GM04504 (cell line): ENCODE measurements at places on chromosomes 3 and 15.

- no peak for DNase-seq
Measured at GRCh38 chr15:65641768-65642475, 20.2 kb downstream of the SLC24A1 start.

GRCh38 chr3:187522293-187522692 lies 147.9 kb downstream of the SST start:
- DNase-seq = no peak

DNA sequence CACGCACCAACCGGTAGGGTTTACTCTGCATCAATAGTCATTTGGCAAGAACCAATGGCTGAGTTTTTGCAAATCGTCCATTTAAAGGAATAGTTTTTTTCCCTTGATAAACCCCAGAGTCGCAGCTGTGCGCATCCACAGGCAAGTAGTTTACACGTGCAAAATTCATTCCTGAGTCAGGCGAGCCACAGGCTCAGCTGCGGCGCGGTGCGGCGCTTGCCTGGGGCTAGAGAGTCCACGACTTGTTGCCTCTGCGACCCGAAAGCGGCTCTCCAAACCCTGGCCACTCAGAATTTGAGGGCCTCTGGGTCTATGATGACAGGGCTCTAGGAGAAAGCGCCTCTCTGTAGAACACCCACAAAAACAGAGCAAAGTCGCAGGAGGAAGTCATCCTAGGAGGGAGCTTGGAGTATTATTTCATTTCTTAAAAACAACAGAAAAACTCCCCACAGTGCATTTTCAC lies 36.7 kb downstream of the ZIC4 start:
- DNase-seq = no peak

DNA sequence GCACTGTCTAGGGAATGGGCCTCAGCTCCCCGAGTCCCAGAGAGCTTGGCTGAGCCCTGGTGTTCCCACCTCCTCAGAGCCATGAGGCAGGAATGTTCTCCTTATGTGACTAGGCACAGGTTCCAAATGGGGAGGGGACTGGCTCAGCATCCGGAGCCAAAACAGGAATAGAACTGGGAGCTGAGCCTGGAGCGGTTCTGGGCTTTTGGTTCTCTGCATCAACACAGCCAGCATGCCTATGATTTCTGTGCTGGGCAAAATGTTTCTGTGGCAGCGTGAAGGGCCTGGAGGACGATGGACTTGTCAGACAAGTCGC lies at the start of gene FAM131A:
FAM131A (plus strand) TSS at position 202 of the 316 bp plus-strand sequence; CDS start at position 233, 31 bp downstream.
- no peak for DNase-seq

GRCh38 chr3:9730657-9731205 lies 804 bp upstream of the BRPF1 start:
- DNase-seq = no peak

DNA sequence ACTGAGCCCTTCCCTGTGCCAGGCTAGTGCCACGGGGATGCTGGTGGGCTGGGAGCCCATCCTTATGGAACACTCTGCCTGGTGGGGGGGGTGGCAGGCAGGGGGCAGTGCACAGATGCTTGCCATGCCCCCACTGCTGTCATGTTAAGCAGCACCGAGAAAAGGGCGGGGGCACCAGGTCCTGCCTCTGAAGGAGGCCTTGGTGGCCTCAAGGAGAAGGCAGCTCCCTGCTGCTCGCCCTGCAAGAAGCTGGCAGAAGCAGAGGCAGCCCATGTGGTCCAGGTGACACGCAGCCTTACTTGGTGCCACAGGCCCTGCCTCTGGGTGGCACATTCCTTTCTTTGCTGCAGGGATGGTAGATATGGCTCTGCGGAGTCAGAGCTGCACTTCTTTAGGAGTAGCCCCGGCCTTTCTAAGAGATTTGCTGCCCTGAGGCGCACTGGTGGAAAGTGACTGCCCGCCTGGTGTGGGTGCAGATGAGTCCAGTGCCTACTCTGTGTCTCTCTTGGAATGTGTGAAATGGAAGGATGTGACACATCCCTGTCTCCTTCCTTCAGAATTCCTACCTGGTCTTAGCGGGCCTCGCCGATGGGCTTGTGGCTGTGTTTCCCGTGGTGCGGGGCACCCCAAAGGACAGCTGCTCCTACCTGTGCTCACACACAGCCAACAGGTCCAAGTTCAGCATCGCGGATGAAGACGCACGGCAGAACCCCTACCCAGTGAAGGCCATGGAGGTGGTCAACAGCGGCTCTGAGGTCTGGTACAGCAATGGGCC lies 145.8 kb downstream of the LRRK1 start:
- no peak for DNase-seq

DNA sequence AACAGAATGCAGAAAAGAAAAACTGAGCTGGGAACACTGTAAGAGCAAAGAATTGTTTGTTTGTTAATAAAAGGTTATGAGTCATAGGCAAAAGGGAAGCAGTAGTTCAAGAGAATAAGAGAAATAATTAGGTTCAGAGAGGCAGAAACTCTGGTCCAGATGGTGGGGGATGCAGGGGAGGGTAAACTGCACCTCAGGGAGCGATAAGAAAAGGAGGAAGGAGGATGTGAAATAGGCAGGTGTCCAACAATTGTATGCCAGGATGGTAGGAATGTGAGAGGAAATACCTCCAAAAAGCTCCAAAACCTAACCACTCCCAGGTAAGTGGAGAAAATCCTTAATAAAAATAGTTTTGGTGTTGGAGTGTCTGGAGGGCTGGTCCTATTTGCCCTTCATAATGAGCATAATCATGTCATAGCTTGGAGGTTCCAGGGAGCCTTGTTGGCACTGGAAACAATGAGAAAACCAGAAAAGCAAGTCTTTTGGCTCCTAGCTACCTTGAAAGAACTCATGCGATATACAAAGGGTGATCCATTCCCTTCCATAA lies 405.4 kb upstream of the TBL1XR1 start:
- DNase-seq = no peak

- peak; percentile 43 for DNase-seq
Measured at GRCh38 chr3:69787436-69788168, 48.3 kb downstream of the MITF start.

DNA sequence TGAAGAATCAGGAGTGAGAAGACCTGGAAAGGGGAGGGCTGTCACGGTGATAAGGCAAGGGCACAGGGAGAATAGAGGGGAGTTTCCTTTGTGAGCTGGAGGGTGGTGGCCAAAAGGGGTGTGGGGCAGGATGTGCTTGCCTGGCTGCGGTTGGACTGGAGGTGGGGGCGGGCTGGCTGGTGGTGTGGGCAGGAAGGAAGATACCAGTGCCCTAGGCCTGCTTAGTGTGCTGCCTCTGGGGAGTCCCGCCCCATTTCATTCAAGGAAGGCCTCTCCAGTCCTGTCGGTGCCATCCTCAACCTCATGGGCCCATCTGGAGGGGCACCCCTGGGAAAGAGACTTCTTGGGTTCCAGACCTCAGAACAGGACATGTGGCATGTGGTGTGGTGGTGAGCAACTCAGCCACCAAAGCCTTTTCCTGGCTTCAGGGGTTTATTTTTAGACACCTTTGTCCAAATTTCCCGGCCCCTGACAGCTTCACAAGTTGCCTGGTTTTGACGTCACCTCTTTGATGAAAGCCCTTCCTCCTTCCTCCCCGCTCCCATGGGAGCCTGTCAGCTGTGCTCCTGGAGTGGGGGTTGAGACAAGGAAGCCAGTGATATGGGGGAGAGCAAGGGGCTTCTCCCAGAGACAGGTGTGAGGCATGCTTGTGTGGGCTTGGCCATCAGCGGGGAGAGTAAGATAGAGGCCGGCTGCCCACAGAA lies 15.6 kb downstream of the TEX264 start:
- no peak for DNase-seq

GRCh38 chr3:138542977-138543376 lies 51.1 kb downstream of the CEP70 start:
- no peak for DNase-seq

DNA sequence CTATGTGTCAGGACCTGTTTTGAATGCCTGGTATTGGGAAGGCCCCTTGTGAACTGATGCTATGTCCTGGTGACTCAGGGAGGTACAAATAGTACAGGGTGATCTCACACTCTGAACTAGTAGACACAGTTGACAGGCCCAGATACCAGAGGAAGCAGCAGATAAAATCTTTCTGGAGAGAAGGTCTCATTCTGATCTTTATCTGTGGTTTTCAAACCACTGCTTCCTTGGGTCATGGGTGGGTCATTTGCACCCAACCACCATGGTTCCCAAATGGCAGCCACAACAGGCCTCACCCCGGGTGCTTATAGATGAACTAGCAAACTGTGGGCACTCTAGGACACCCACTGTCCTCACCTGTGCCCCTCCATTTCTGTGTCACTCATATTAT lies 43.4 kb downstream of the PXYLP1 start:
- no peak for DNase-seq

- DNase-seq = no peak
Measured at GRCh38 chr3:14633819-14634424, 17.6 kb upstream of the CCDC174 start.

DNA sequence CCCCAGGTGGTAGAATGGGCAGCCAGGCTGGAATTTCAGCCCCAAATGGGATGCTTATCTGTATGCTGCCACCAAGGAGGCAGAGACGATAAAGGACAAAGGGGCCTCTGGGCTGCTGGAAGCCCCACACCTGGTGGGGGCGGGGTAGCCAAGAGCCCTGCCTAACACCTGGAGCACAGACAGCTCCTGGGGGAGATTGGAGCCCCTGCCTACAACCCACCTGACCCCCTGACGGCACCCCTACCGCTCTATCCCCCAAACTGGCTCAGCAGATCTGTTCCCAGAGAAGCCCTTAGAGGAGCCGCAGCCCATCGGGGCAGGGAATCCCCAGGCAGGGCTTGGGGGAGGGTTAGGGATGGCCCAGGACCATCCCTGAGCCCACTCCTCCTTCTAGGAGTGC lies 15.8 kb upstream of the SEMA3F start:
- DNase-seq = no peak

- no peak for DNase-seq
Measured at GRCh38 chr3:123031051-123031450, 3.5 kb upstream of the SEMA5B start.

DNA sequence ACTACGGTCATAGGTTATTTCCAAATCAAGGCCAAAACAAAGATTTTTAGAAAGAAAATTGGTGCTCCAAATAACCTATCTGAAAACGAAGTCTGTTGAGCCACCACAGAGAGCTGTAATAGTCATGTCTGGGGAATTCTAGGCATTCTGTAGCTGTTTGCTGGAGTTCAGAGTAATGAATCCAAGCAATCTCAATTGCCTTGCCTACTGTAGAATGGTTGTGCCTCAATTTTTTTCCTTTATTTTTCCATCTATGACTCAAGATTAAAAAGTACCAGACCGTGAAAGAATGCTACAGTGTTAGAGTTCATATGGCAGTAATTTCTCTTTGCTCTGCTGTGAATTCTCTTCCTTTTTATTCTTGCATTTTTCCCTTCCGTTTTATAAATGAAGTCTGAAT lies 1007.2 kb upstream of the ALCAM start:
- DNase-seq = peak; percentile 81

- DNase-seq = no peak
Measured at GRCh38 chr3:52697632-52697965, 8.0 kb downstream of the GLT8D1 start.

GRCh38 chr3:196645096-196645495 lies 5.6 kb downstream of the NRROS start:
- DNase-seq = no peak

DNA sequence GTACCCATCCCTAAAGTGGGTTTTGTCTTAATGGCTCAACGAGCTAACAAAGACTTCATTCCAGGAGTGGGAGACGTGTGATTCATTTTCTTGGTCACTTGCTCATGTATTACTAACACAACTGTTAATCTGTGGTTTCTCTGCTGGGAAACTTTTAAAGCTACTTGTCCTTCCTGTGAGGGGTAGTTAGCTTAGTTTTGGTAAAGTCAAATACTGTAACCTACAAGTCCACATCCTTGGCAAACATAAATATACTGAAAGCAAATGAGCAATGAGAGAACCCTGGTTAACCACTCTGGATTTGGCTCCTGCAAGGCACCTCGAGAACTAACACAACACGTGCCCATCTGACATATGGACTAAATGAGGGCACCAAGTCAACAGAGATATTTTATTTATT lies 19.9 kb downstream of the NOX5 start:
- peak; percentile 47 for DNase-seq

GRCh38 chr3:76474632-76475031 lies 565.3 kb upstream of the ROBO2 start:
- no peak for DNase-seq

- DNase-seq = peak; percentile 43
Measured at GRCh38 chr3:141305436-141305835, 62.9 kb upstream of the ZBTB38 start.

- no peak for DNase-seq
Measured at GRCh38 chr3:180626844-180627243, 24.9 kb downstream of the TTC14 start.

DNA sequence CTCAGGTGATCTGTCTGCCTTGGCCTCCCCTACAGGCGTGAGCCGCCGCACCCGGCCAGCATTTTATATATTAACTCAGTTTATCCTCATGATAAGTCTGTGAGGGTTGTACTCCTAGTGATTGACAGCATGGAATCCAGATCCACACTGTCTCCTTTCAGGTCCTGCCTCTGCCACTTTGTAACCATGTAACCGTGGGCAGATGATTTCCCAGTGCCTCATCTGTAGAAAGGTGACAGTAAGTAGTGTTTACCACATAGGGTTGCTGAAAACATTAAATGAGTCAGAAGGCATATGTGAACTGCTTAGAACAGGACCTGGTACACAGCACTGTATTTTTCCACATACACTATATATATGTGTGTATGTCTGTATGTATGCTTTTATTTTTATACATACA lies 2.4 kb downstream of the FYTTD1 start:
- no peak for DNase-seq

GRCh38 chr3:182715006-182715405 lies 78.3 kb upstream of the ATP11B start:
- no peak for DNase-seq

- no peak for DNase-seq
Measured at GRCh38 chr15:92290359-92290992, 103.2 kb upstream of the ST8SIA2 start.

DNA sequence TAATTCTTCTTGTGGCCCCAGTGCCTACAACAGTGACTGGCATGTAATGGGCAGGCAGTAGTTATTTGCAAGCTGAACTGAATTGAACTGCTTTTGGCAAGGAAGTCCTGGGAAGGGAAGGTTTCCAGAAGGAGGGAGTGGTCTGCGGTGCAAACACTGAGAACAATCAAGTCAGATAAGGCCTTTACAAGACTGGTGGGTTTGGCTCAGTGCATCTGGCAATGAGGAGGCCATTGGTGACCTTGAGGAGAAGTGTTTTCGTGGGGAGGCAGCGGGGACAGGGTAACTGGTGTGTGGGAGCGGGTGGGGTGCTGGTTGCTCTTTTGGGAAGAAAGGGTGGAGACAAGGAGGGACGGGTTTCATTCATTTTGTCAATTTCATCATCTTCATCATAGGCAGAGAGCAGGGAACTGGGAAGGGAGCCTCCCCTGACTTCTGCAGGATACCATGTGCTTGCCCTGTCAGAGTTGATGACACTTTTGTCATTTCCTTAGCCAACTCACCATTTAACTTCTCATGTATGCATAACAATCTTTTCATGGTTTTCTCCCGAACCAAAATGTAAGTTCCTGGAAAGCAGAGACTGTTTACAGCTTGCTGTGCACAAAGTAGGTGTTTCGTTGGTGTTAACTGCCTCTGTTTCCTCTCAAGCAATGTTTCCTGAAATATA lies 8.4 kb upstream of the EHD4 start:
- no peak for DNase-seq
